CD8-positive, alpha-beta memory T cell (primary cell): ENCODE measurements at places on chromosomes 7 and 10.

DNA sequence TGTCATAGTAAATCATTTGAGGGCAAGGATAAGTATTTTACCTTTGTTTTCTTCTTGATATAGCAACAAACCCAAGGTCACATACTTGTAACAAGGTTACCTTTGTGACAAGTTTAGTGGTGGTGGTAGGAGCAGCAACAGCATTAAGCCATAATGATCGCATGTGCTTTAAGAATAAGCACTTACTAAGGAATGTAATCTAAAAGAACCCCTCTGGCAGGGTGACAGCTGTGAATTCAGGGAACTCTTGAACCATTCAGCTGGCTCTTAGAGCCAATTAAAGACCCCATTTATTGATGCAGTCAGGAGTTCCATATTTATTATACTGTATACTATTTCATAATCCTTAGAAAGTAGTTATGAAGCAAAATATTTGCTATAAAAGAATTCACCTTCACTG is 370.8 kb downstream of the EXOC4 start:
- no peak for DNase-seq

GRCh38 chr7:71290452-71290851 is 158.5 kb downstream of the GALNT17 start:
- no peak for DNase-seq

DNA sequence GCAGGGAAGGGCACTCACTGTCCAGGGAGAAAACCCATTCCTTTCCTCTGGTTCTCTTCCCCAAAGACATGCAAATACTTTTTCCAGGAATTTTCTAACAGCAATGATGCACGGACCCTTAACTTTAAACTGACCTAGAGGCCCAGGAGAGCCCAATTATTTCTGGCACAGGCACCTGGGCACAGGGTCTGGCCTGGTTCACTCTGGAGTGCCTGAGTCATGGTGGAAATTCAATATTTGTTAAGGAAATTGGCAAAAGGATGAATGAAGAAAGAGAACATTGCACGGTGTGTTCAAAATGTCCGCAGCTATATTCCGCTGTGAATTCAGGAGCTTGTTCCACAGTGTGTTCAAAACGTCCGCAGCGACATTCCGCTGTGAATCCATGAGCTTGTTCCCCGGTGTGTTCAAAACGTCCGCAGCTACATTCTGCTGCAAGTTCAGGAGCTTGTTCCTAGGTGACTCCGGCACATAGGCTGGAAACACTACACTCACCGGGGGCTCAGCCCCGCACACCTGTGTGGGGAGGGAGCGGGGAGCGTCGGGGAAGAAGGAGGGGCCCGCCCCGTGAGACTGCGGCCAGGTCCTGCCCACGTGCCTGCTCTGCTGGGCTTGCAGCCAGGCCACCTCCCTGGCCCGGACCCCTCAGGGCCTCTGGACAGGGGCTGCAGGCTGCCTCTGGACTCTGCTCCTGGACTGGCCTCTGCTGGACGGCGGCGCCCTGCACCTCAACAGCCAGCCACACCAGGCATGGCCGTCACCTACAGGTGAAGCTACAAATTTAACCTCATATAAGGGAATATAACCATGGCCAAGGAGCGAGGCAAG is 72.0 kb upstream of the FAM20C start:
- no peak for DNase-seq

DNA sequence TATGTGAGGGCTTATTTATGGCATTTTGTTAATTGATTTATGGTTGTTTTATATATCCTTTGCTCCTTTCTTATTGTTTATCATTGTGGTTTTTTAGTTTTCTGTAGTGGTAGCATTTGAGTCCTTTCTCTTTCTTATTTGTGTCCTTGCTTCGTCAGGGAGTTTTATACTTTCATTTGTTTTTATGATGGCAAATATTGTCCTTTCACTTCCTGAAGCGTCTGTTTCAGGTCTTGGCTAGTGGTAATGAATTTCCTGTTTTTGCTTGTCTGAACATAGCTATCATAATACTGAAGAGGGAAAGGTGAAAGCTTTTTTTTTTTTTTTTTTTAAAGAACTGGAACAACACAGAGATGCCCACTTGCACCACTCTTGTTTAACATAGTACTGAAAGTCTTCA is 228.2 kb downstream of the ATRNL1 start:
- no peak for DNase-seq

DNA sequence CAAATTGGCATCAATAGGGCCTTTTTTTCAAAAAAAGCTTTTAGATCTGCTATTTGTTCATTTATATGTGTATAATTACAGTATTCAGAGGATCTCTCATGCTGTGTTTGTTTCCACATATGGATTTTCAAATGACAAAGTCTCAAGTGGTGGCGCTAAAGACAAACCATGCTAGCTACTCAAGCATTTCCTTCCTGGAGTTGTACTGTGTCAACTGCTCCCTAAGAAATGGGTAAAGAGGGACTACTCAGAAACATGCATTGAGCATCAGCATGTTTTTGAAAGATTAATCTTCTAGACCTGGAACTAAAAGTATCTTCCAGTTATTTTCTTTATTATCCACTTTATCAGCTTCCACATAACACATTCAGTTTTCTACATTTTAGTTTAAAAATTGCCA is 12.7 kb downstream of the CNTNAP2 start:
- no peak for DNase-seq

DNA sequence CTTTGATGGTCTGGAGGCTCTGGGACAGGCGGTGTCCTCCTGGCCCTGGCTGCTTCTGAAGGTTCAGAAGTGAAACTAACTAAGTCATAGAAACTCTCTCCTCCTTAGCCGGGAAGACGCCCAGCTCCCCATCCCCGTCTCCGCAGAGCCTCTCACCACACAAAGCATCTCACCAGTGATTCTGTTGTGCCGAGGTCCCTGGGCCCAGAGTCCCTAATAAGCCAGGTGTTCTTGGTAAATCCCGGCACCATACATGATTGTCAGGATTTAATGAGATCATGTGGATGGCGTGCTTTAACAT is 9.4 kb downstream of the HKDC1 start:
- DNase-seq: no peak

DNA sequence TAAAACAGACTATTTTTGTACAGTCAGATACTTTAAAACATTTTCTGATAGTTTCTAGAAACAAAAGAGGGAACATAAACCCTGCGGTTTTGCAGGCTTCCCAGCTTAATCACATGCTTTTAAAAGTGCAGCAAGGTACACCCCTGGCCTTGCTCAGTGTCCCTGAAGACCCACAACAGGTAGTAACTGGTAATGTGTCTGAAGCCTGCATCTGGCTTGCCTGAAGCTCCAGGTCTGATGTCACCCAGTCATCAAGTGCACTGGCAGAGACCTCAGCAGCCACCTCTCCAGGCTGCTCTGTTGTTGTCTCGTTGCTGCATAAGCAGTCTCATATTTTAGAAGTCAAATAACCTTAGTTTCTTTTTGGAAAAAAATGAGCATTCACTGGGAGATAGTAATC is 376.1 kb upstream of the MTPN start:
- DNase-seq: no peak

- no peak for DNase-seq
Measured at GRCh38 chr7:143906895-143907294, 4.9 kb upstream of the TCAF1 start.

DNA sequence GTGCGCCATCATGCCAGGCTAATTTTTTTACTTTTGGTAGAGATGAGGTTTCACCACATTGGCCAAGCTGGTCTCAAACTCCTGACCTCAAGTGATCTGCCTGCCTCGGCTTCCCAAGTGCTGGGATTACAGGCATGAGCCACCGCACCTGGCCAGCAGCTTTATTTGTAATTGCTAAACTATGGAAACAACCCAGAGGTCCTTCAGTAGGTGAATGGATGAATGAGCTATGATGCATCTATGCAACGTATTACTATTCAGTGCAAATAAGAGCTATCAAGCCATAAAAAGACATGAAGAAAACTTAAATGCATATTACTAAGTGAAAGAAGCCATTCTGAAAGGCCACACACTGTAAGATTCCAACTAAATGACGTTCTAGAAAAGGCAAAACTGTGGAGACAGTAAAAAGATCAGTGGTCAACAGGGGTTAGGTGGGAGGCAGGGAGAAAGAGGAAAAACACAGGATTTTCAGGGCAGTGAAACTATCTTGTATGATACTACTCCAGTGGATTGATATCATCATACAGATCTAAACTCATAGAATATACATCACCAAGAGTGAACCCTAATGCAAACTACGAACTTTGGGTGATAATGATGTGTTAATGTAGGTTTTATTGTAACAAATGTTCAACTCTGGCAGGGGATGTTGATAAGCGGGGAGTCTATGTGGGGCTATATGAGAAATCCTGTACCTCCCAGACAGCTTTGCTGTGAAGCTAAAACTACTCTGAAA is 66.7 kb downstream of the PRTFDC1 start:
- no peak for DNase-seq

- DNase-seq: no peak
Measured at GRCh38 chr10:4812046-4812445, 14.0 kb upstream of the AKR1E2 start.

DNA sequence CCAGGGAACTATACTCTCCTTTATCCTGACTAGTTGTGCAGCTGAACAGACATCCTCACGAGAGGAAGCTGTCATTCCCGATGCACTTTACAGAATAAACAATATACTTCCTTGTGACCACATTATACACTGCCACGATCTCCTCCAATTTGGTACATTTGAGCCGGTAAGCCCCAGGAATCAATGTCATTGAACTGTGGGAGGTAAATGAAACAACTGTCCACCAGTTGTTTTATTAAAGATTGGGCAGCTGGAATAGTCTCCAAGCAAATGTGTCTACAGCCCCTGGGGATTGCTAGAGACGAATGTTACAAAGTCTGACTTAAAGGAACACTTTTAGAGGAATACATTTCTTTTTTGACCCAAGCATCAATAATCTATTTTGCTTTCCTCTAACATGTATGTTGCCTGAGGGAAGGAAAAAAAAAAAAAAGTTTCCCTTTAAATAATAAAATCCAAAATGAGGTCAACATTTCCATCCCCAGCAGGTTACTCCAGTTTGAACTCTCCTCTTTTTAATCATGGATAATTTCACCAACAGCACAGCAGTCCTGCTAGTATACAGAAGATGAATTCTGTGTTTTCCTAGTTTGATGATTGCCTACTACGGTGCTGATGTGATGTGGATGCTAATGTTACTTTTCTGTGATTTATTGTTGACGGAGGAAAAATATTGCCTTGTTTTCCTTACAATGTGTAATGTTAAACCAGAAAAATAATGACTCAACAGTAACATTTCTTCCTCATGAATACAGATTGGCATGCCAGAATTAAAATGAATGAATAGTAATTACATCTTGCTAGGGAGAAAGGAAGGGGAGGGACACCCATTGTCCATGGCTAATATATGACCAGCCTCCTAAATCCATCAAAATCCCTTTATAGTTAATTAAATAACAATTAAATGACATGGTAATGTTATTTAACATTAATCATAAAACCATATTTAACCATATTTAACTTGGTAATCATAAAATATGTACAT is 360.9 kb downstream of the NEBL start:
- no peak for DNase-seq

DNA sequence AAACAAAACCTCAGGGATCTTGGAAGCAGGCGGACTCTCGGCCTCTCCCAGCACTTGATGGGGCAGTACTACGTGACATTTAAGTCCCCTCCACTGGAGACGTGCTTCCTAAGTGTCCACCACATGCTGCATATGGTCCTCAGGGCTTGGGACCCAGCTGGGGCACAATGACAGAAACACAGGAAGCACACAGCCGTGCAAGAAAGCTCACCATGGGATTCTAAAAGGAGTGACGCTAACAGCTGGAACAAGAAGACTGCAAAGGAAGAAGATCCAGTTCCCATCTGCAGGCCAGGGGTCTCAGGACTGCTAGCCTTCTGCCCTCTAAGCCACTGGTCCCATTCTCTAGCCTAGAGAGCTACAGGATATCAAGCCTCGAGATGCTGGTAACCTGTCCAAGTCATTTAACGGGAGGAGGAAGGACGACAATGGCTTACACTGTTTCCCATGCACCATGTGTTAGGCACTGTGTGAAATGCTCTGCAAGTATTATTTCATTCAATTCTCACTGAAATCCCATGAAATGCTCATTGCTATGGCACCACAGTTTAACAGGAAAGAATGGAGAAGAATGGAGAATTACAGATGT is 61.1 kb downstream of the KCNMA1 start:
- DNase-seq: no peak

DNA sequence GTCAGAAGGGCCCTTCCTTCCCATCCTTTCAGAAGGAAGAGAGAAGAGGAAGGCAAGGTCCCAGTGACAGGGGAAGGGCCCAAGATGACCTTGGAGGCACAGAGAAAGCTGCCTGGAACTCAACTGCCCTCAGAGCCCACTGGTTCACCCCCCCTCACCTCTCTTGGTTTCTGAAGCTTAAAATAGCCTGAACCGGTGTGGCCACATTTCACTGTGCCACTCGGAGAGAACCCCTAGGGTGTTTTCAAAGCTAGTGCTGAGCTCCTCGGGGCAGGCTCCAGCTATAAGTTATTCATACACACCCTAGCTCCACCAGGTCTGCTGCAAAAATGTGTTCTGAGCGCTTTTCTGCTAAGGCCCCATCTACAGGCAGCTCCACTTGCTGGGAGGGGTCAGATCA is 60.9 kb upstream of the ADRB1 start:
- no peak for DNase-seq

DNA sequence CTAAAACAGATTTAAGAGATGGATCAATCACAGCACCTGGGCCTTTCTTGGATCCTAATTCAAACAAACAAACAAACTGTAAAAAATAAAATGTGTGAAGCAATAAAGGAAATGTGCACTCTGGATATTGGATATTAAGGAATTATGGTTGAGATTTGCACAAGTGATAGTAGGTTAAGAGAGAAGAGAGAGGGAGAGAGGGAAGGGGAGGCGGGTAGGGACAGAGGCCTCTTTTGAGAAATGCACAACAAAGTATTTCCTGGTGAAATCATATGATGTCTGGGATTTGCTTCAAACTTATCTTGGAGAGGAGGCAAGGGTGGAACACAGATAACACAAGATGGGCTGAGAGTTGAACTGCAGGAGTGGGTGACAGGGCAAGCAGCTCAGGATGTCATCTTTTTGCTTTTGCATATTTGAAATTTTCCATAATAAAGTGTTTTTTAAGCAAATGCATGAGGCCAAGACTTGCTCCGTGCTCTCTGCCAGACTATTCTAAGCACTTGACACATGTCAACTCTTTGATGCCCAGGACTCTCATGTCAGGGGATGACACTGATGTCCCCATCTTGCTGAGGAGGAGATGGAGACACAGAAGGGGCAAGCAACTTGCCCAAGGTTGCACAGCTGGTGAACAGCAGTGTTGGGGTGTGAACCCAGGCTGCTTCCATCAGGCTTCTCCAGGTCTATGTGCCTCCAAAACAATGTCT is 9.1 kb upstream of the AEBP1 start:
- no peak for DNase-seq

- DNase-seq: no peak
Measured at GRCh38 chr10:5442990-5443370, 30.6 kb downstream of the NET1 start.

GRCh38 chr7:102953406-102953805 is 40.6 kb downstream of the LRRC17 start:
- no peak for DNase-seq

GRCh38 chr7:27771111-27771510 is 31.1 kb downstream of the TAX1BP1 start:
- DNase-seq: no peak
